ENCODE measurements at places on chromosomes 11 and 22.
A peak's percentile ranks its signal among the peaks of the same experiment; 100 is the strongest.

DNA sequence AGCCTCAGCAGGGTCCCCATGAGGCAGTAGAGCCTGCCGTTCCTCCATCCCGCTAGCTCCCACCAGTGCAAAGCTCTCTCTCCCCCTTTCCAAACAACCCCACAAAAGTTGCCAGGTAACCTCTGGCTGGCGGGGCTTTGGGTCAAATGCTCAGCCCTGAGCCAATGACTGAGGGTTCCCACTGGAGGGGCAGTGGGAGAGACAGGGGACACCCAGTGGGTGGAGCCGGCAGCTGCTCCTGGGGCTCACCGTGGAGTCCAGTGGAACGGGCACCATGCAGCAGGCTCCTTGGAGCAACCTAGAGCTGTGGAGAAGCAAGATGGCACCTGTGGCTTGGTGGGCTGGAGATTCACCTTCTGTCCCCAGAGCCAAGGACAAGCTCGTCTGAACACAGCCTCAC is 25.0 kb upstream of the PPARA start:
- no peak for DNase-seq

- DNase-seq, result no peak
These were observed 6.1 kb upstream of the A4GALT start for GRCh38 chr22:42726811-42727210.

DNA sequence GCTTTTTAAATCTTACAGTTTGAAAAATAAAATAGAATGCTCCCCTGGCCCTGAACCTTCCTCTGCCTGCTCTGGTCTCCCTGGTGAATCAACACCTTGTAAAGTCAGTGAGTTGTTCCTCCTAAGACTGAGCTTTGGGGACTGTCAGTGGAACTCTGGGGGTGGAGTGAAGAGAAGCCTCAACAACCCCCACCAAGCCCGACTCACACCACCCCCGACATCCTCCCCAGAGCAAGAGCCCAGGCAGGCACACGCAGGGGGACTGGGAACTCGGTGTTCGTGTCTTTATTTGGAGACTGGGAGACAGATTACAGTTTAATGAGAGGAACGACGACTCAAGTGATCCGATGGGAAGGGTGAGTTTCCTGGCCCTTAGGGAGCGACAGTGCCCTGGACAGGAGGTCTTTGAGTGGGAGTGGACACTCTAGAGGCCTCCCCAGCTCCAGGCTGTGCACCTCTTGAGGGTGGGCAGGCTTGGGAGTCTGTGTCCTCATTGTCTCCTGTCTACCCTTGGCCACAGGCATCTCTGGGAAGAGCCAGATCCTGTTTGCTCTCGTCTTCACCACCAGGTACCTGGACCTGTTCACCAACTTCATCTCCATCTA is 6.2 kb downstream of the KDELR3 start:
- no peak for DNase-seq

GRCh38 chr11:2093575-2094353 is 45.4 kb downstream of the IGF2 start:
- no peak for DNase-seq

GRCh38 chr11:110059706-110060463 is 33.3 kb upstream of the ZC3H12C start:
- no peak for DNase-seq

GRCh38 chr11:130037058-130037457 is 32.6 kb upstream of the APLP2 start:
- DNase-seq, result no peak

DNA sequence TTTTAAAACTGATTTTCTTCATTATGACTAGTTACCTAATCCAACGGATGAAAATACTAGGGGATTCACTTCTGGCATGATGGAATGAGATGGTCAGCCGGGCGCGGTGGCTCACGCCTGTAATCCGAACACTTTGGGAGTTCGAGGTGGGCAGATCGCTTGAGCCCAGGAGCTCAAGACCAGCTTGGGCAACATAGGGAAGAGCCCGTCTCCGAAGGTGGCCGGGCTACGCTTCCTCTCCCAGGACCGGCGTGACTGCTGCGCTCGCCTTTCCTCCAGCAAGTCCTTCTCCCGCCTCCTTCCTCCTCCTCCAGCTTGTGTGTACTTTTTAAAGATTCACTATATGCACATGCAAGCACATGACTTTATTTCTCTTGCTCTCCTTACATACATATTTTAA is 505.4 kb upstream of the CCDC90B start:
- DNase-seq, result no peak

GRCh38 chr11:103322821-103323220 is 213.6 kb downstream of the DYNC2H1 start:
- no peak for DNase-seq

DNA sequence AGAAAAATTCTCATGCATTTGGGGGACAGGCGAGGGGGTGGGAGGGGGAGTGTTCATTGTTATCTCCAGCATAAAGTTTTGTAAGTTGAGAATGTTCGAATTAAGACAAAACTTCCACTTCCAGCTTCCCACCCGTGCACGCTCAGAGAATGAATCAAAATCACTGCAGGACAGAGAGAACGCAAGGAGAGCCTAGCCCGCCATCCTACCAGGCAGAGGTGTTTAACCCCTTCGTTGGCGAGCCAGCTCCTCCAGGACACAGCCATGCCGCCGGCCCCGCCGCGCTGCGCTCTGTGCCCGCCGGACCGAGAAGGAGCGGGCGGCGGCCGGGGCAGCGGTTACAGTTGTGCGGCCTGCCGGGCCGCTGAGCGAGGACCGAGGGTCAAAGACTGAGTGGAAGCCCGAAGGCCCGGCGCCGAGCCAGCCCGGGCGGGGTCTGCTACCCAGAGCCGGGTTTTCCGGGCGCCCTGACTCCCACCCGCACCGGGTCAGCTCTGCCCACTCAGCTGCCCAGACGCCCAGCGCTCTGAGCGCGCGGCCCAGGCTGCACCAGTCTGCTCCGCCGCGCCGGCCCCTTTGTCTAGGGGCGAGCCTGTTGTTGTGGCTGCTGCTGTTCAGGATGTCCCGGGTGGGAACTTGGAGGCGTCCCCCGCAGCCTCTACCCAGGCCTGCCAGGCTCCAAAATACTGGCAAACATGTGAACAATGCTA is at the start of gene NOX4:
Gene NOX4 (minus strand): TSS at position 395 of the 710 bp plus-strand sequence. CDS start 129 bp downstream, at position 266.
- no peak for DNase-seq

DNA sequence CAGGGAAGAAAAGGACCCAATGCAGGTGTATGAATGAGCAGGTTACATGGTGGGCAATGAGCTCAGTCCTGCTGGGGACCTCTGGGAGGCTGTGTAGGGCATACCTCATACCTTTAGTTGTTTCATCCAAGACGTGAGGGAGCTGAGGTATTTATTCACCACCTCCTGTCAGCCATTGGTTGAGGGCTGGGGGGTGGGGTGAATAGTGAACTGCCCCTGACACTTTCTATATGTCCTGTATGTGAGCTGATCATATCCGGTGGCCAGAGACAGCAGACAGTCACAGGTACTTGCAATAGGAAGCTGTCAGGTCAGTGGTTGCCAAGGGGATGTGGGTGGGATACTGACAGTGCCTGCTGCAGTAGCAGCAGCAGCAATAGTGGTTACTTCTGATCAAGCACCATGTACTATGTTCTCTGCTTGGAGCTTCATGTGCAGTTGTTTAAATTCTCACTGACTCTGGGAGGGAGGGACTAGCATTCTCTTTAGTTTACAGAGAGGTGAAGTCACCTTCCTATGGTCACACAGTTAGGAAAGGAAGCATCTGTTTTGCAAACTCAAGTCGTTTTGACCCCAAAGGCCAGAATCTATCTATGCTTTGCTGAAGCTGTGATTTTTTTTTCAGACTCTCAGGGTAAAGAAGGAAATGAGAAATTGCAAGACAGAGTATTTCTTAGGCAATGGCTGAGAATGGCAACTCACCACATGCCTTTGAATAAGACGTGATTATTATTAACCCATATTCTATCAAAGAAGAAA is 54.0 kb downstream of the MIAT start:
- no peak for DNase-seq

- DNase-seq, result no peak
These were observed 7.3 kb downstream of the PACSIN2 start for GRCh38 chr22:43007519-43008102.

GRCh38 chr11:45102361-45102809 is 44.1 kb upstream of the PRDM11 start:
- DNase-seq, result no peak

DNA sequence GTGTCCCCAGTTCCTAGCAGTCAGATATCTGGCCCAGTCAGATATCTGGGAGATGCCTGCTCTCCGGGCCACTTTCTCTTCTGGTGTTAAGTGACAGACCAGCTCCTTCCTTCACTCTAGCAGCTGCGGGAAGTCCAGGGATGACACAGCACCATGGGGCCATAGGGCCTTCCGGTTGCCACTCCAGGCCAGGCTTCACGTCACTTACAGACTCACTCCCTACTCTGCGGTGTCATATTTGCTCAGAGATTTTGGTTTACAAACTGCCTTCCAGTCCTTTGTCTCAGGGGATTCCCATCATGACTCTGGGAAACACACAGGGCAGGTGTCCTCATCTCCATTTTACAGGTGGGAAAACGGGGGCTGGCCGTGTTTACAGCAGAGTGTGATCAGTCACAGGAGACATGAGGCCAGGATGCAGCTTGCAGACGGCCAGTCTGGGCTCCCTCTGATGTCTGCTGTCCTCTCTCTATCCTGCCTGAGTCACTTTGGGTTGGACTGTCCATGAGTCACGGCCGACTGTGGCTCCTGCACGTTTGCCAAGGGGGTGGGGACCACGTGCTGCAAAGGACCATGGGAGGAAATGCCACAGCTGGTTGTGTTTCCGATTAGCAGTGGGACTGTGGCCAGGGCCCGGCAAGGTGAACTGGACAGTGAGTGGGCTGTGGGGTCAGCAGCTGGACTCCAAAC is 8.2 kb upstream of the TBC1D22A start:
- no peak for DNase-seq

DNA sequence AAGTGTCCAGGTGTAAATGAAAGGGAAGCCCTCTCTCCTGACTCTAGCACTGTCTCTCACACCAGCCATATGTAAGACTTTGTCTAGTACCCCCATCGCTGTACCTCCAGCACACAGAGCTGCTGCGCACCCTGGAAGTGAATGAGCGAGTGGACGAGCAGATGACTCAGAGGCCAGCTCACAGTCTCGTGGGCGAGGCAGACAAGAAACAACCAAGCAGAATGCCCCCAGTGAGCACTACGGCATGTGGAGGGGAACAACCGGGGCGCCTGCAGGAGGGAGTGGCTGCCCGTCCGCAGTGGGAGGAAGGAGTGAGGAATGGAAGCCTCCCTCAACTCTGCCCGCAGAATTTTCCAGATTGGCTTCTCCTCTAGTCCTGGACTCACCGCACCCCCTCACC is 46.4 kb downstream of the MCM5 start:
- DNase-seq, result no peak

GRCh38 chr11:23976841-23977271 is 520.0 kb upstream of the LUZP2 start:
- no peak for DNase-seq

DNA sequence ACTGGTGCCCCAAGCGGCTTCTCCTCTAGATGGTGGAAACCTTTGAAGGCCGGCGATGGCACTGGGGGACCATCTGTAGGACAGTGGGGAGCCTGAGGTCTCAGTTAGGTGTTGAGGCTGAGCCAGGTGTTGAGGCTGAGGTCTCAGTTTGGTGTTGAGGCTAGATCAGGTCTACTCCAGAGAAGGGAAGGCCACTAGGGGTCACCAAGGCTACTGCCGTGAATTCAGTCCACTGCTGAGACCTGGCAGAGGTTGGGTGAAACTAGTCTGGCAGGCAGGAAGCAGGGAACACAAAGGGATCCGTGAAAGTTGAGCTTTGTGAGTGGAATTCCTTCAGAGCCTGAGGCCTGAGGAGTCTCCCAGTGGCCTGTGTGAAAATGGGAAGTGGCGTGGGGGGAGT is 123.8 kb upstream of the FGF3 start:
- DNase-seq, result no peak

- no peak for DNase-seq
These were observed 163.1 kb downstream of the MAML2 start for GRCh38 chr11:96179905-96180304.

DNA sequence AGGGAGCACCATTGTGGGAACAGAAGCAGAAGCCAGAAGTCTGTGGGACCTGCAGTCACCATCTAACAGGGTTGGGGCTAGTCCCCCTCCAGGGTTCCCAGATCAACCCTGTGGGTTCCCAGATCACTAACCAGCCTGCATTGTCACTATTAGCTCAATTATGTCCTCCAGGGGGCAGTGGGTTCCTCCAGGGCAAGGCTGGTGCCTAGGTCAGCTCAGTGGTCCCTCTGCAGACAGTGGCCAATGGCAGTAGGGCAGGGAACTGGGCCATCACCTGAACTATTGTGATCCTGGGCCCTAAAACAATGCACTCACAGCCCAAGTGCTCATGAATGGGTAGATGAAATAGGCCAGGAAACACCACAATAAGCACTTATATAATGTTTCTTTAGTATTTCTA is 18.8 kb upstream of the PRSS23 start:
- no peak for DNase-seq

DNA sequence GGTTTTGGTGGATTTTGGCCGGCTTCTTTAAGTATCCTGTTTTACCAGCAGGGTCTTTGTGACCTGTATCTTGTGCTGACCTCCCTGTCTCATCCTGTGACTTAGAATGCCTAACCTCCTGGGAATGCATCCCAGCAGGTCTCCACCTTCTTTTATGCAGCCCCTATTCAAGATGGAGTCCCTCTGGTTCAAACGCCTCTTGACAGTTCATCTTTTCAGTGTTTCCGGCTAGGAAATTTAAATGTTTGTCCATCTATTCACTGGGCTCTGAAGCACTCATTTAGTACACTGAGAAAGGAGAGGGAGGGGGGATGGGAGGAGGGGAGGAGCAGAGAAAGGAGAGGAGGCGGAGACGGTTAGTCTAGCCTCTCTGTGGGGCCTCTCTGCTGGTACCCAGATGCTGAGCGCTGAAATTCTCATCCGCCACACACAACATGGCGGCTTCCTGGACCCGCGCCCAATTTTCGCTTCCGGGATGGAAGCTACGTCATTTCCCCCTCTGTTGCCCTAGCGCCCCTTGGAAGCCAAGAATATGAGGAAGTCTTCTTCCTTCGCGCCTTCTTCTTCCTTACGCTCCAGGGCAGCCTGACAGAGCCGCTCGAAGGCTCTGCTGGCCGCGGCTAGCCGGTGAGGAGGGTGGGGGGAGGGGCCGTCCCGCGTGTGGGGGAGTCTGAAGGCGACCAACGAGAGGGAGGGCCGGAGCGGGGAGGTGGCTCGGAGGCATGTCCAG is 69.0 kb upstream of the SYT13 start:
- DNase-seq, result peak; percentile 84

- no peak for DNase-seq
These were observed 7.8 kb upstream of the LRRC32 start for GRCh38 chr11:76678321-76678720.

GRCh38 chr11:57240757-57241156 is 3.7 kb upstream of the APLNR start:
- no peak for DNase-seq

GRCh38 chr11:81744336-81745116 is 989.1 kb downstream of the FAM181B start:
- no peak for DNase-seq
